Naive thymus-derived CD4-positive, alpha-beta T cell (primary cell): ENCODE measurements at places on chromosomes 6 and 20.

GRCh38 chr6:168130168-168130696 lies 51.2 kb upstream of the FRMD1 start:
- DNase-seq: no peak

DNA sequence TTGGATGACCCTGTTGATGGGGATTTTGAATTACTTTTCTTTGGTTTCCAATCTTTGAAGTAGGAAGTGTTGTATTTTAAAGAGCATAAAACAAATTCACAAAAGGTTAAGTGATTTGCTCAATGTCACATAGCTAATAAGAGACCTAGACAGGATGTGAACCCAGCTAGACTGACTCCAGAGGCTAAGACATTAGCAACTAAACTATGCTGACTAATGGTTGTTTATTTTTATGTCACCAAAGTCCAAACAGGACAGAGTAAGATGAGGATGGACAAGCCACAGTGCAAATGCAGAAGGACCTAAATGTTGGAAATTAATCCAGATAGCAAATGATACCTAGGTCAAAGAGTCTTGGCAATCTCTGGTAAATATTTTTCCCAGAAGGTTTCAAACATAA lies 38.0 kb downstream of the OGFRL1 start:
- DNase-seq: no peak

DNA sequence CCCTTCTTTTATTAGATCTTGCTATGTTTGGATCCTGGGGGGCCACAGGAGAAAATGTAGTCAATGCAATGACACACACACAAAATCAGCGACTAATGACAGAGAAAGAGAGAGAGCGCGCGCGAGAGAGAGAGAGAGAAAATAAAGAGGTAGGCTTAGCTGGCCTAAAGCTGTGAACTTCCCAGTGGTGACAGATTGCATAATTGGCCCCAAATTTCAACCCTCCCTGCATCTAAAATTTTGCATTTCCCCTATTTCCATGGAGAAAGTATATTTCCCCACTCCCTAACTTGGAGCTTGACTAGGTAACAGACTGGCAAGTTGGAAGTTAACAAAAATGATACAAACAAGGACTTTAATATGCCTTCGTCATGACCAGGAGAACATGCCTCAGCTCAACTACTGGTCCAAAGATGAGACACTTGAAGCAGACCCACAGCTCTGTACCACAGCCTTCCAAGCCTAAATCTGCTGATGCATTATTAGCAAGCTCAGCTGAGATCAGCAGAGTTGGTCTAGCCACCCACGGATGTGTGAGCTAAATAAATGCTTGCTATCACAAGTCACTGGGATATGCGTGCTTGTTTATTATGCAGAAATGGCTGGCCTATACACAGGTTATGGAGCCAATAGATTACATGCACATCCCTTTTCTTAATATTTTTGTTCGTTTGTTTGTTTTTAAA lies 118.1 kb upstream of the PRDM1 start:
- DNase-seq: no peak

DNA sequence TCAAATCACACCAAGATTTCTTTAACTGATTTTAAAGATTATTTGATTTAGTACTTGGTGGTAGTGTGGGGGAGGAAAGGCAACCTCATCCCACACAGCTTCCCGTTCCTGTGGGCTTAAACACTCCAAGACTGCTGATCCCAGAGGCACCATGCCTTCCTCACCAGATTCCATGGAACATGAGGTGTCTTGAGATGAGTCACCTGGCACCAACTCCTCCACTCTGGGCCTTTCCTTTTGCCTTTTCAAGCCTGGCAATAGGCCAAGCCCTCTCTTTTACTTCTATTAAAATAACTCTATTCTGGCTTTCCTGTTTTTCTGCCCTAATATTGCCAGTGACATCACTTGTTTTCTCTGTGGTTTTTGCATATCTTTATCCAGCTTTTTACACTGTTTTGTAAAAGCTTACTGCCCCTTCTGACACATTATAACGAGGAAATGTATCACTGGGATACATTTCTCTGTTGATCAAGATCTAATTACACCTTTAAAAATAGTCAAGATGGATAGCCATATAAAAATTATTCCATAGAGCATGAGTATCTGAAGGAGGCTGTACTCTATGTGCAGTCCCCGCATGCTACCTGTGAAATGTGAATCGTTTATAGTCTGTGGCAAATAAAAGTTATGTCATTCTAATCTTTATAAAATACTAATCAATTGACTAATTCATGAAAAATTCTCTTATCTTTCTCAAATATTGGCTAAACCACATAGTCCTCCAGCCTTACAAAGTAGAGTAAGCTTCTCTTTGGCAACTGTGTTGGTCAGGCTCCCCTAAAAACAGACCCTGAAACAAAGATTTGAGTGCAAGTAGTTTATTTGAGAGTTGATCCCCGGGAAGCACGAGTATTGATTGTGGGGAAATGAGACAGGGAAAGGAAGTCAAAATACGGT lies 257.8 kb upstream of the KCNQ5 start:
- no peak for DNase-seq

DNA sequence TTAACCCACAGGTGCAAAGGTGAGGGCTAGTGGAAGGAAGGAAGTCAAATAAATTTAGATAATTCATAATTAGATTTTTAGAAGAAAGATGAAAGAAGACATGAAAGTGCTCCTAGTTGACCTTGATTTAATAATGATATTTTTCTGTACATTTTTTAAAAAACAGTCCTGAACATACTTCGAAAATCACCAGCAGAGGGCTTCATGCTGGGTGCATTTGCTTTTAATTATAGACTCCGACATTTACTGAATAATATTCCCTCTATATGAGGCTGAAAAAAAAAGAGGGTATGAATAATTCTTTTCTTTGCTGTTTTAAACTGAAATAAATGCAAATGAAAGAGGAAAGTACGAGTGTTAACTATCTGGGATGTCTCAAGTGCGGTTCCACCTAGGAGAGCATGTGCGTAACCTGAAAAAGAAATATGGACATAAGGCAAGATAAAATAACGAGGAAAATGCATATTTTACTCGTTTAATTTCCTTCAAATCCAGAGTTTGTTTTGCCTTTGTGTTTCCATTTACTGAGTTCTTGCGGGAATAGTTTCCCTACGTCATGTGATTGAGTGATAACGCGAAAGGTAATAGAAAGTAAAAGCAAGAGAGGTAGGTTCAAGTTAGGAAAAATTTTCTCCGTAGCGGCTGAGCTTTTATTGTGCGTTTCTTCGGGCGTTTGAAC lies 3.1 kb upstream of the TFAP2B start:
- no peak for DNase-seq

DNA sequence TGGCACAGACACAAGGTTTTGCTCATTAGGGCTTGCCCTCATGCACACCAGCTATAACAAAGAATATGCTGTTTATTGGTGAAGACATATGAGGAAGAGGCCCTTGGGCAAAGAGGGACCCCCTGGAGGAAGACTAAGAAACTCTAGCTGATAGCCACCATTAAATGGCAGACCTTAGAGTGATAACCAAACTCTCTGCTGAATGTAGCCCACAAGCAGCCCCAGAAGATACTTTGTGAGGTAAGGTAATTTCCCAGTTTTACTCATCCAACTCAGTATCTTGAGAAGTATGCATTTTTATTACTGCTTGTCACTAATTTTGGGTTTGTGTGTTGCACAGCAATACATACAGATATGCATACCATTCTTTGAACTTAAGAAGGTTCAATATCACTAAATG lies 563.3 kb downstream of the DOK5 start:
- no peak for DNase-seq

DNA sequence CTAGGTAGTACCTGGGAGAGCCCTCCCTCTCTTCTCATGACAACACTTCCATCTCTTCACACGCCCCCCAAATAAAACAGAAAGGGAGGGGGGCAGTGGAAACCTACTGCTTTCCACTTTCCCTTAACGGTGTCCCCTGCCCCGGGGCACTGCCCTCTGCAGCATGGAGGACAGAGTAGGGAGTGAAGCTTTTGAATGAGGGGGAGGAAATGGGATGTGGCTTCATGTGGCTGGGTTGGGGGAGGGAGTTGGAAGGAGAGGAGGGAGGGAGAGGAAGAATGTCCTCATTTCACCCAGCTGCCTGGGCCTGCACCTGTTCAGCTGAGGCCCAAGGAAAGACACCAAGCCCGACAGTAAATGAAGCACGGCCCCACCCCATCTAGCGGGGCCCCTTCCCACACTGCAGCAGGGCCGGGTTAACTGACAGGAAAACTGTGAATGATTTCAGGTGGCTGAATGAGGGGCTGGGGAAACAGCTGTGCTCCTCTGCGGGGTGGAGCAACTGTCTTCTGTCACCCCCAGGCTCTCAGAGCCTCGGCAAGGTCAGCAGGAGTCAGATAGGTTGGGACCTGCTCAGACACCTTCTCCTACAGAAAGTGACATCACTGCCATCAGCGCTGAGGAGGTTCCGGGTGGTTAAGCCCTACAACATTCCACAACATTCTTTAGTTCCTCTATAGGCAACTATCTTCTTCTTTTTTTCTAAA lies 40.0 kb upstream of the TAF8 start:
- no peak for DNase-seq

GRCh38 chr6:159609652-159610178 lies 83.3 kb downstream of the SOD2 start:
- DNase-seq: no peak

- DNase-seq: no peak
Observed at GRCh38 chr6:142118925-142119324, 13.8 kb upstream of the GJE1 start.

DNA sequence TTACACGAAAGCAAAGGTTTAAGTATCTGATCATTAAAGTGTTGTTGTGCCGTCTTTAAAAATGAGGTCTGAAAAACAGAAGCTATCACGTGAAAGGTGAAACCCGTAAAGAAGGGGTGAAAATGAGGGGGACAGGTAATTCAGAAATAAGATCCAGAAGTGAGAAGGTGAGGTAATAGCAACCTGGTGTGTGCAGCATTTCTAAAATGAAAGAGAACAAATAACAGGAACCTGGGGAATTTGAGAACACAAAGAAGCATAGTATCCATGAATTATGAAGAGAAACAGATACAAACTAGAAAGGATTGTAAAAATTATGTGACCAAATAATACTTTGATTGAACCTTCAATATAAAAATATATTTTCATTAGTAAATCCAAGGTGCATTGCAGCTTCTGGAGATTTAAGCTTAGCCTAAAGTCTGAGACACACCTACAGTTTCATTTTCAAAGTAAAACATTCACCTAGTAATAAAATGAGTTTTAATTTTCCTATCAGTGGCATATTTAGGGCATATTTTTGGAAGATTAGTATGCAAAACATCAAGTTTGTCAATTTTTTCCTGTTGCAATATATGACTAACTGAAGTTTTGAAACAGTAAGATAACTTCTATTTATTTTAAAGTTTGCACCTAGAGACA lies 1.4 kb downstream of the HEY2 start:
- DNase-seq: no peak

GRCh38 chr20:61119794-61120410 lies 132.2 kb upstream of the CDH4 start:
- DNase-seq: no peak

DNA sequence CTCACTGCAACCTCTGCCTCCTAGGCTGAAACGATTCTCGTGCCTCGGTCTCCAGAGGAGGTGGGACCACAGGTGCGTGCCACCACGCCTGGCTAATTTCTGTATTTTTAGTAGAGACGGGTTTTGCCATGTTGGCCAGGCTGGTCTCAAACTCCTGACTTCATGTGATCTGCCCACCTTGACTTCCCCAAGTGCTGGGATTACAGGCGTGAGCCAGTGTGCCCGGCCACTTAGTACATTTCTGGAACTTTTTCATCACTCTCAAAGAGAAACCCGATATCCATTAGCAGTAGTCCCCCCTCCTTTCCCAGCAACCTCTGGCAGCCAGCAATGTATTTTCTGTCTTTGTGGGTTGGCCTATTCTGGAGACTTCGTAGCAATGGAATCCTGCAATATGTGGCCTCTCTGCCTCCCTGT lies 109.8 kb downstream of the JARID2 start:
- DNase-seq: no peak

- no peak for DNase-seq
Observed at GRCh38 chr6:85641522-85641896, 1.2 kb downstream of the SYNCRIP start.

DNA sequence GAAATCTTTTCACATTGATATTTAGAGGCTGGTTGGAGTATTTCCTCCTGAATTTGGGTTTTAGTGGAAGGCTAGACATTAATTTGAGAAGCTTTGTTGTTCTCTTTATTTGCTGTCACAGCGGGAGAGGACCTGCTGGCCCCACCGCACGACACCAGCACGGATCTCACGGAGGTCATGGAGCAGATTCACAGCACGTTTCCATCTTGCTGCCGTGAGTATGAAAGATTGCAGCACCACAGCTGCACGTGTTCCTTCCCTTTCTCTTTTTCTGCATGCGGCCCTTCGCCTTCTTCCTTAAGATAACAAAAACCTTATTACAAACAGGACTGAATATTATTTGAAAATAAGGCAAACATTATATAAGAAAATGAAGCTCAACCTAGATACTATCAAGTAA lies 555.5 kb downstream of the UTRN start:
- DNase-seq: no peak
